GM12864 (cell line): ENCODE measurements at places on chromosomes 7 and 10.

DNA sequence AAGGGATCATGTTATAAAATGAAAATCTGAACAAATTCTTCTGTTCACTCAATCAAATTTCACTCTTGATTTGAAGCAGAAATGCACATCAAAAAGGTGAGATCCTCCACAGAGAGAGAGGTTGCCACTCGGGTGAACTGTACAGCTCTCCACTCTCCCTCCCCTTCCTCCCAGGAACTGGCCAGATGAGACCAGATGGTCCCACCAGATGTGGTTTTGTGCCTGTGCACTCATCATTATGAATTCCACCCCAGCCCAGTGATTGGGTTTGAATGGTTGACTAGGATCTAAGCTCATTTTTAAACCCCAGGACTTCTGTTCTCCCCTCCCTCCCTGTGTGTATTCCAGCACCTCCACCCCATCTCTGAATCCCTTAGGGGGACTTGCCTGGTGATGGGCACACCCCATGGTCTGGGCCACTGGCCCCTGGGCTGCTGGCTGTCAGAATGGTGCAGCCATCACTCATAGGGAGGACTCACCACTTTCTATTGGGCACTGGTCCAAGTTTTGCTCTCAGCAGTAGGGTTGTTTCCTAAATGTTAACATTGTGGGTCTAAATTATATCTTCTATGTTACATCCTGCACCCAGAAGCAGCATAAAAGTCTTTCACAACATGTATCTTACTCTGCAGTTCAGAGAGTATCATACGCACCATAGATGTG, 393.1 kb downstream of the TNS3 start:
- no peak for DNase-seq

DNA sequence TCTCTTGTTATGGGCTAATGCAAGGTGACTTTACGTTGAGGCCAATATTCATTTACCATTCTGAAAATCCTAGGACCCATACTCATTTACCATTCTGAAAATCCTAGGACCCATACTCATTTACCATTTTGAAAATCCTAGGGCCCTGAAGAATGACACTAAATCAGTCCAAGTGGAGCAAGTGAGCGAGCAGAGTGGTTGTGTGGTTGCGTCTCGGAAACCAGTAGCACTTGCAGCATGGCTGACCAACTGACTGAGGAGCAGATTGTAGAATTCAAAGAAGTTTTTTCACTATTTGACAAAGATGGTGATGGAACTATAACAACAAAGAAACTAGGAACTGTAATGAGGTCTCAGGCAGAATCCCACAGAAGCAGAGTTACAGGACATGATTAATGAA, 6.9 kb downstream of the SAR1A start:
- no peak for DNase-seq

- no peak for DNase-seq
Observed at GRCh38 chr10:34786464-34786863, 28.6 kb downstream of the PARD3 start.

- DNase-seq, result no peak
Observed at GRCh38 chr7:22338411-22338810, 18.5 kb downstream of the RAPGEF5 start.

GRCh38 chr10:74000892-74001669, 3.2 kb downstream of the VCL start:
- DNase-seq, result no peak

- no peak for DNase-seq
Observed at GRCh38 chr7:155466142-155466813, 8.3 kb downstream of the EN2 start.

DNA sequence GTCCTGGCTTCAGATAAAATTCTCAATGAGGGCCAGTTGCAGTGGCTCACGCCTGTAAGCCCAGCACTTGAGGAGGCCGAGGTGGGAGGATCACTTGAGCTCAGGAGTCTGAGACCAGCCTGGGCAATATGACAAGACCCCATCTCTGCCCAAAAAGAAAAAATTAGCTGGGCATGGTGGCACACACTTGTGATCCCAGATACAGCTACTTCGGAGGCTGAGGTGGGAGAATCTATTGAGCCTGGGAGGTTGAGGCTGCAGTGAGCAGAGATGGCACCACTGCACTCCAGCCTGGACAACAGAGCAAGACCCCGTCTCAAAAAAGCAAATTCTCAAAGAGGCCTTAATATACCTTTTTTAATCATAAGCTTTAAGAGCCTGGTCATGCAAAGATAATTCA, 142.9 kb downstream of the CUX1 start:
- no peak for DNase-seq

DNA sequence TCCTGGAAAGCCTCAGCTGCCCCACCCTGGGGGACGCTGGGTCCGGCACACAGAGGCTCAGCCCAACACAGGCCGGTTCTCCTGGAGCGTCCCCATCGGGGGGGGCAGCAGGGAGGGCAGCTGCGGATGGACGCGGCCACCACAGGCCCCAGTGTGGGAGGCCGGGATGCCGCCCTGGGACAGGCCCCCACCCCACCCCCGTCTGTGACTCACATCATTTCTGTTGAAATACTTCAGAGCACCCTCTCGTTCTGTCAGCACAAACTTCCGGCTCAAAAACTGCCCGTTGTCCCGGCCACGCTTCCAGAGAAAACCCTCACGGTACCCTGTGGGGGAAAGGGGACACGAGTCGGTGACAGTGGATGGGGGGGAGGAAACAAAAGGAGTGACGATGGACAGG, 28.5 kb downstream of the GET4 start:
- DNase-seq, result no peak

- no peak for DNase-seq
Observed at GRCh38 chr10:51103554-51104217, 29.4 kb downstream of the PRKG1 start.

GRCh38 chr10:76727038-76727437, 910.6 kb downstream of the KCNMA1 start:
- no peak for DNase-seq

DNA sequence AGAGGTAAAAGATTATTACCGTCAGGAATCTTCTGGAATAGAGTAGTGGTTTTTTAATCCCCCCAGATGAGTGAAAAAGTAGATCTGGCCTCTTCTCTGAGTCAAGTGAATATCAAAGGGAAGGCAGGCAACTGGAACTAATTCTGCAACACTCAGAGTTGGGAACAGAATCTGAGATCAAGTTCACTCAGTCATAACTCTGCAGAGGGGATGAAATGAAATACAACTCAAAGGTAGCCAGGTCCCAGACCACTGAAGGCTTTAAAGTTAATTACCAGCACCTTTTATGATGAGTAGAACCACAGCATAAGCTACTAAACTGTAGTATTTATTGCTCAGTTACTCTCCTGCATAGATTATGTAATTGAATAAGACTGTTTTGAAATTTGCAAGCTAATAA, 455.6 kb upstream of the AKR1E2 start:
- DNase-seq, result no peak

DNA sequence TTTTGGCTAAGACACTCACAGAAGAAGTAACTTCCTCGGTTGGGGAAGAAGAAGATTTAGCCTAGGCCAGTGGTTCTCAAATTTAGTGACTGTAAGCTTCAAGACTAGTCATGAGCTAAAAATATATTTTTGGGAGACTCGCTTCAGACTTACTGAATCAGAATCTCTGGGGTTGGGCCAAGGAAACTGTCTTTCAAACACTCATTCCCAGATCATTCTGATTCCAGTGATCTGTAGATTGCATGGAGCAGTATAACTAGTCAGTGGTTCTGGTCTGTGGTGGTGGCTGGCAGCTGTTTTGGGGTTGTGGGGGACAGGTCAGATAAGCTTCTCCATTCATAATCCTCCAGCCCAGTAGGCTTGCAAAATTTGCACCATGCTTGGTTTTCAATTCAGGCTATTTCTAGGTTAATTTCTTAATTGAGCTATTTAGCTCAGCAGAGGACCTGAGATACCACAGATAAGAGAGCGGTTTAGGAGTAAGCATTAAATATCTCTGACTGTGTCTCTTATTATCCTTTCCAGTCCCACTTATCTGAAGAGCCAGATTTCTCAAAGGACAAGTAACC, 3.8 kb upstream of the KAT6B start:
- DNase-seq, result no peak

DNA sequence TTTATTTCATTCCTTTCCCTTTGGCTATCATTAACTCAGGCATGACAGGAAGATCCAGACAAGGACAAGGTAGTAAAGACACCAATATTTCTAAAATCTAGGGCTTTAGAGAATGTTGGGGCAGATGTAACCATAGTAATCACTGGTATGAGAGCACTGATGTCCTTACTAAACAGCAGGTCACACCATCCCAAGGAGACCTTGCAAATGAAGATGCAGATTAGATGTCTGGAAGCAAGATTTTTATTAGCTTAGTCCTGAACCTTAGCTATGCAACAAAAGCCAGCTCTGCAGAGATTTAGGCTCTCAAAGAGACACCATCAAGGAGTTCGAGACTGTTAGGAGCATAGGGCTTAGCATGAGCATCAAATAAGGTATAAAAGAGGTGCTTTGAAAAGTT, 23.6 kb upstream of the FRA10AC1 start:
- DNase-seq, result no peak

GRCh38 chr10:22681783-22682183, 32.6 kb downstream of the PIP4K2A start:
- DNase-seq, result no peak

DNA sequence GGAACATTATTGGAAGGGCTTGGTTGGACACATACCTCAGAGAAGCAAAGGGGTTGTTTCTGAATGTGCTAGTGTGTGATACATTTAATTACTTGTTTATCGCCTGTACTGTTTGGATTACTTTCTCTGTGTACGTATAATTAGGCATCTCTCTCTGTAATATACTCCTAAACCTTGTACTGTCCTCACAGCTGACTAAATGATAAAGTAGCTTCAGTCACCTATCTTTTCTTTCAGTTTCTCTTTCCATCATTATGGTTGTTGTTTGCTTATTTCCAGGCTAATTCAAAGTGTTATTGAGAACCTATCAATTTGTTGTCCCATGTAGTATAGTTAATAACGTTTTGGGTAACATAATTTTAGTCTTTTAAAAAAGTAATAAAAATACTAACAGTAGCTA, 34.0 kb downstream of the MXI1 start:
- DNase-seq, result no peak

GRCh38 chr10:9302140-9302746, 1247.8 kb downstream of the GATA3 start:
- peak; percentile 7 for DNase-seq

DNA sequence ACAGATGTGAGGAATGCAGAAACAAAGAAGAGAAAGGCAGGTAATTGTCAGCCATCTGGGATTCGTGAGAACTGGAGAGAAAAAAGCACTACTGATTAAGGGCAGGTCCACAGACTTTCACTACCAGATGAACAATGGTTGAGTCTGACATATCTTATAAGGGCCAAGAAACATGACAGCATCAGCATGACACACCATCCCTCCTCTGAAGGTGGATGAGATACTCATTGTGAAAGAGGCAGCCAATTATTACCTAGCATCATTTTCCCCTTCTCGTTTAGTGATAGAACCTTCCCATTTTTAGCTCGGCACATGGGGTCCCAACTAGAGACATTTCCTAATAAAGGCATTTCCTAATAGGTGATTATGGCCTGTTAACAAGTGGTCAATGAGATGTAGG, 19.2 kb upstream of the MET start:
- DNase-seq, result no peak

DNA sequence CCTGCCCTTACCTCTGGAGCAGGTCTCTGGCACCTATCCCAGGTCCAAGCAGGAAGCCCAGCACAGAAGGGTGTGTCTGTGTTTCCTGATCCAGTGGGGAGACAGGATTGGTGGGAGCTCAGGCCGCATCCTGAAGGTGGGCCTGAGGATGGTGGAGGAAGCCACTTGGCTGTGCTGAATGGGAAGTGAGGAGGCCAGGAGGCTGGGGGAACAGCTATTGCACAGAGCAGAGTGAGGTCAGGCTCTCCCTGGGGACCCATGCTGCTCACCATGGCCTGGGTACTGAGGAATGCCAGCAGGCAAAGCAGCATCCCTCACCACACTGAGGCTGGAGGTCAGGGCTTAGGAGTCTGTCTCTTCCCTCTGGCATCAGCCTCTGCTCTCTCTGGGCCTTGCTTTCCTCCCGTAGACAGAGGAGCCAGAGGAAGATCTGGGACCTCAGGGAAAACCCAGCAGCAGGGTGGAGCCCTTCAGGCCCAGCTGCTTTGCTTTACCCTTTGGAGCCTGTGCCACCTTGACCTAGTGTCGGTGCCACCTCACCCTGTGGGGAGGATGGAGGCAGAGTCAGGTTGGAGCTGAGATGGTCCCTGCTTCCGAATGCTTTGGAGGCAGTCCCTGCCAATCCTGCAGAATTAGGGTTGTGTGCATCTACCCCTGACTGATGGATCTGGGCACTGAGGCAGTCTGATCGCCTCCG, 39.0 kb downstream of the CDH23 start:
- no peak for DNase-seq

DNA sequence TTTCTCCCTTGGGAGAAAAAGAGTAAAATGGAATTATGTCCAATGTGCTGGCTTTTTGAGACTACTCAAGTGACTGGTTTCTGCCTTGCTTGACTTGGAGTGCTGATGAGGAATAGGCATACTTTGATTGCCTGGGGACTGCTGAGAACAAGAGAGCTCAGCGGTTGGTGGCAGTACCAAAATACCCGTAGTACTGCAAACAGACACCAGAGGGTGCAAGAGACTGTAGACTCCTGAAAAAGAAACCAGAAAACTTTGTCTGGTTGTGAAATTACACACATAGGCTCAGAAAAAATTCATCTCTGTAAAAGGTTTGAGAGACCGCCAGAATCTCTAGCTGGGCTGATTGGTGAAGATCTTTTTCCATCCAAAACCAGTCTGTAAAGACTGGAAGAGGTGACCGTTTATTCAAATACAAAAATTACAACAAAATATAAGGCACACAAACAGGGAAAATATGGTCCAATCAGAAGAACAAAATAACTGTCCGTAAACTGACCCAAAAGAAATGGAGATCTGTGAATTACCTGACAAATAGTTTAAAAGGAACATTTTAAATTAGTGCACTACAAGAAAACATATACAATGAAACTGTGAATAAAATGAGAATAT, 18.5 kb downstream of the BICC1 start:
- peak; percentile 27 for DNase-seq

DNA sequence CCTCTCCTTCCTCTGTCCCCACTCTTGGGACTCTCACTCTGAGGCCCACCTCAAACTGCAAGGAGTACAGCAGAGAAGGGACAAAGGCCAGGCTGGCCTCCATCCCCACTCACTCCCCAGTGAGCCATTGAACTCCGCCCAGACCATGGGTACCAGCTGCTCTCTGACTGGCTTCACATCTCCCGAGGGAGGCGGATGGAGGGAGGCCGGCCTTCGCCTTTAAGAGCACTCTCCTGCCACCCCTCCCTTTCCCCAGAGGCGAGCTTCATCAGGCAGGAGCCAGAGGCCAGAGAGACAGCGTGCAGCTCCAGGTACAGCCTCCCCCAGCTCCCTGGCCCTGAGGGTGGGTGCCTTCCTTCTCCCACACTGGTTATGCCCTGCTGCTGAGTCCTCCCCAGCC, 1.8 kb upstream of the LDB3 start:
- DNase-seq, result no peak

- DNase-seq, result no peak
Observed at GRCh38 chr10:112528235-112528634, 81.2 kb downstream of the VTI1A start.

GRCh38 chr7:30800785-30801252, 29.6 kb downstream of the MINDY4 start:
- DNase-seq, result peak; percentile 46

- no peak for DNase-seq
Observed at GRCh38 chr7:33630359-33630758, 275.0 kb upstream of the BMPER start.

GRCh38 chr10:56341612-56342011, 19.4 kb downstream of the ZWINT start:
- DNase-seq, result no peak
